H1 (cell line): ENCODE measurements at places on chromosomes 5 and 9. TPM values are rescaled to one million over a fixed set of nuclear protein-coding genes. Genes with fewer than 3 reads are reported as not detected.

Gene PCDHGA3
- total RNA-seq, result 0.25 and 0.39 TPM in 2 replicates

Gene P4HA2
- total RNA-seq, result 7.4 and 8.2 TPM in 2 replicates

Gene NUDT12
- total RNA-seq, result 12.5 and 14.0 TPM in 2 replicates

Gene BNC2
- 26.8 and 28.1 TPM in 2 replicates for total RNA-seq

Gene RNF180
- total RNA-seq, result 2.3 and 2.4 TPM in 2 replicates

Gene SEPTIN8
- 33.0 and 33.8 TPM in 2 replicates for total RNA-seq

Gene XRCC4
- total RNA-seq, result 7.3 and 8.3 TPM in 2 replicates
